ENCODE measurements at places on chromosomes 12 and 14. TPM values are rescaled to one million over a fixed set of nuclear protein-coding genes. Genes with fewer than 3 reads are reported as not detected.

The KRT3 gene
- polyA plus RNA-seq: not detected

The SYNJ2BP gene
- polyA plus RNA-seq: 17.9 TPM

The SMCO2 gene
- 0.14 TPM for polyA plus RNA-seq

The JPH4 gene
- polyA plus RNA-seq: 0.23 TPM

The KCNJ8 gene
- polyA plus RNA-seq: 25.7 TPM

The ASB2 gene
- 112 TPM for polyA plus RNA-seq

The IL31 gene
- not detected for polyA plus RNA-seq

The TRHDE gene
- polyA plus RNA-seq: 0.57 TPM

The KRT8 gene
- polyA plus RNA-seq: 282 TPM

The DLK1 gene
- 0.07 TPM for polyA plus RNA-seq

The CAPZA3 gene
- not detected for polyA plus RNA-seq

The TULP3 gene
- polyA plus RNA-seq: 10.5 TPM

The C12orf56 gene
- polyA plus RNA-seq: not detected

The NFE2 gene
- polyA plus RNA-seq: 0.32 TPM

The STXBP6 gene
- 26.5 TPM for polyA plus RNA-seq

The FAM181A gene
- polyA plus RNA-seq: not detected

The CMTM5 gene
- 13.9 TPM for polyA plus RNA-seq

The PTMS gene
- 244 TPM for polyA plus RNA-seq

The MANSC4 gene
- not detected for polyA plus RNA-seq

The PYGL gene
- 9.7 TPM for polyA plus RNA-seq

The GALNT9 gene
- 0.05 TPM for polyA plus RNA-seq

The TSPAN9 gene
- 121 TPM for polyA plus RNA-seq

The OAS3 gene
- 5.1 TPM for polyA plus RNA-seq

The PRKAB1 gene
- polyA plus RNA-seq: 10.5 TPM
